ENCODE measurements at places on chromosomes 5 and 9. TPM values are rescaled to one million over a fixed set of nuclear protein-coding genes. Genes with fewer than 3 reads are reported as not detected.

- peak; percentile 53 for DNase-seq
Observed at GRCh38 chr9:95506678-95507463, 9.9 kb downstream of the PTCH1 start.

Gene SPOCK1
- total RNA-seq, result 26.0 TPM

Gene CD72
- 0.43 TPM for total RNA-seq

Gene LCN1
- total RNA-seq, result not detected

DNA sequence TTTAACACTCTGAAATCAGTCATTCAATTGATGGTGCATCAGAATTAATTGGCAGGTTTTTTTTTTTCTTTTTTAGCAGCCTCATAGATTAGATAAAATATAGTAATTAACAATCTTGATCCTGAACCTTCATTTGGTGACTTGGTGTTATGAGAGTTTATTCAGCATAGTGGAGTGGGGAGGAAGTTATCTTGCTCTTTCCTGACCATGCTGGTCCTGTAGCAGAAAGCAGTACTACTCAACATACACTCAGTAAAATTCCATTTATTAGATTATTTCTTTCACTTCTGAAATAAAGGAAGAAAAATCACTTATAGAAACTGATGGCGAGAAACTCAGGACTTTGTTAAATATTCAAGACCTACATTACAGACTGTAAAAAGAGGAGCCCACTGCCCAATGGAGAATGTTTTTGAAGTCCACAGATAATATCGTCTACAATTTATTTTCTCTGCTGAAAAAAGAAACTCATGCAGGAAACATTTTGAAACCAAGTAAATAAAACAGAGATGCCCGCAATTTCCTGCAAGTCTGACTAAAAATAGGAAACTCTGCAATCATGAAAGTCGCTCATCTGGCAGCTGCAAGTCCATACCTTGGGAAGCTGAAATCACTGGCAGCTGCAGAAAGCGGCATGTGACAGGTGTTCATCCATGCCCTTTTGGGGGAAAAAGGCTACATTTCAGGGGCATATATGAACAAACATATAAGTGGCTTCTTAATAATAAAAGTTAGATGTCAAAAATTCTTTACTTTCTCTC lies 233.2 kb upstream of the RFX3 start:
- no peak for DNase-seq

Gene SAXO1
- total RNA-seq, result not detected
